ENCODE measurements at places on chromosomes 3 and 15. TPM values are rescaled to one million over a fixed set of nuclear protein-coding genes. Genes with fewer than 3 reads are reported as not detected.
A peak's percentile ranks its signal among the peaks of the same experiment; 100 is the strongest.

- DNase-seq = no peak
These were observed 22.2 kb downstream of the MESD start for GRCh38 chr15:80967451-80967850.

GRCh38 chr15:100114571-100114970 lies 227.2 kb downstream of the ADAMTS17 start:
- no peak for DNase-seq

DNA sequence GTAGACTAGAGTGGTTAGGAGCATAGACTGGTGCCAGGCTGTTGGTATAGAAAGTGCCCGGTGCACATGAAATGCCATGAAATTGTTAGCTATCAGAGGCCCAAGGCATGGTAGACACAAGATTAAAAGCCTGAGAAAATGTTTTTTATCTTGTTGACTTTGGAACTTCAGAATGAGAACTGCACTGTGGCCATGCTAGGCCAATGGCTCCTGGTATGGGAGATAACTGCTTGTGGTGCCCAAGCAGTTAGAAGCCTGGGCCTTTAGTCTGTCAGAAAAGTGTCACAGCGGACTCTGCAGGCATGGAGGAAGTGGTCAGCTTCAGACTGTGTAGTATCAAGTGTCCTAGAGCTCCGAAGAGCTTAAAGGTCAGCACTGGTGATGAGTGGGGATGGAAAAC lies 11.9 kb downstream of the FYCO1 start:
- no peak for DNase-seq

GRCh38 chr15:99134317-99134821 lies 29.5 kb downstream of the SYNM start:
- DNase-seq = no peak

DNA sequence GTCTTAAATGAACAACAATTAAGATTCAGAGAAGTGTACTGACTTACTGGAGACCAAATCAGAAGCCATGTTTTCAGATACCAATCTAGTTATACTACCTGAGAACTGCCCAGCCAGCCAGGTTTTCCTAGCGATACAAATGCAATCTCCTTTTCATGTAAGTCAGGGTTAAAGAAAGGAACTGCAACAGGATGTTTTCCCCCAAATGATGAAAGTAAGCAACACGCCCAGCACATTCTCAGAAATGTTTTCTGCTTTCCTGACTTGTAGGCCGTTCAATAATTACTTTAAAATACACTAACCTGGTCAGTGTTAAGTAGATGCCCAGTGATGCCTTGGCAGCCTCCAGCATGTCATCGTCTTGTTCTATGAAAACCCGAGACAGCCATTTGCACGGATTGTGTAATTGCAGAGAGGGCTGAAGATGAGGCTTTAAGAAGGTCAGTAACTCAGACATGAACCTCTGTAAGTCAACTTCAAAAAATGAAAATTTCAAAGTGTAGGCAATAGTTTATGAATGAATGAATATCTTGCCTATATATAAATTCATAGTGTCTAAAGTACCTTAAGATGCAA lies 30.3 kb downstream of the LINS1 start:
- peak; percentile 10 for DNase-seq

DNA sequence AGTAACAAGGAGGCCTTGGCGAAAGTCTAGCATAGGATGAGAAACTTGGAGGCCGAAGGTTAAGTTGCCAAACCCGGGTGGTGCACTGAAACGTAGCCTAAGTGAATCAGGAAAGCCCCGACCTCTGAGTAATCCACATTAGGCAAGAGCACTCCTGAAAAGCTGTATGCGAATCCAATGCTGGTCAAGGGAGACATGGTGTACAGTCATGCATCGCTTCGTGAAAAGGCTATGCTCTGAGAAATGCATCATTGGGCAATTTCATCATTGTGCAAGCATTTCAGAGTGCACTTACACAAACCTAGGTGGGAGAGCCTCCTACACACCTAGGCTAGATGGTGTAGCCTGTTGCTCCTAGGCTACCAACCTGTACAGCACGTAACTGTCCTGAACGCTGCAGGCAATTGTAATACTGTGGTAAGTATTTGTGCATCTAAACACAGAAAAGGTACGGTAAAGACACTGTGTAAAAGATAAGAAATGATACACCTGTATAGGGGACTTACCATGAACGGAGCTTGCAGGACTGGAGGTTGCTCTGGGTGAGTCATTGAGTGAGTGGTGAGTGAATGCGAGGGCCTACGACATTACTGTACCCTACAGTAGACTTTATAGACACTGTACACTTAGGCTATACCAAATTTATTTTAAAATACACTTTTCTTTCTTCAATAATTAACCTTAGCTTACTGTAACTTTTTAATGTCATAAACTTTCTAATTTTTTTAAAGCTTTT lies 222.5 kb downstream of the SHQ1 start:
- DNase-seq = no peak

DNA sequence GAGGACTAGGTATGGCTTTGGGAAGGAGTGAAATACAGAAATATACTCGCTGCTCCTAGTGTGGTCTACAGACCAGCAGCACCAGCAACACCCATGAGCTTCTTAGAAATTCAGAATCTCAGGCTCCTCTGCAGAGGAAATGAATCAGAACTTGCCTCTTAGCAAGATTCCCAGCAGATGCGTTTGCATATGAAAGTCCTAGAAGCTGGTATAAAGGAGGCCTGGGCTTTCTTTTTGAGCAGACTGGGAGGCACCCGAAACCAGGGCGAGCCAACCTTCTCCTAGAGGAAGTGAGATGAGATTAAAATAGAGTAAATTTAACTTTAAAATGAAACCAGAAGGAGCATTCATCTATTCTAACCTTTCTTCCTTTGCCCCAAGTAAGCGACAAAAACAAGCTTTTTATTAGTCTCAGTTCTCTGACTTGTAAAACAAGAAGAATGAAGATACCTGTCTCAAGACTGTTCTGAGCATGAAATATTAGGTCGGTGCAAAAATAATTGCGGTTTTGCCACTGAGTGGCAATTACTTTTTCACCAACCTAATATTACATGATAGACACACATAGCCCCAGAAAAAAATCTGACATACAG lies 140.0 kb downstream of the PDZRN3 start:
- DNase-seq = no peak

GRCh38 chr3:13894096-13894806 lies 14.4 kb upstream of the WNT7A start:
- DNase-seq = no peak

- DNase-seq = no peak
These were observed 76.1 kb downstream of the FAM174B start for GRCh38 chr15:92579486-92579885.

DNA sequence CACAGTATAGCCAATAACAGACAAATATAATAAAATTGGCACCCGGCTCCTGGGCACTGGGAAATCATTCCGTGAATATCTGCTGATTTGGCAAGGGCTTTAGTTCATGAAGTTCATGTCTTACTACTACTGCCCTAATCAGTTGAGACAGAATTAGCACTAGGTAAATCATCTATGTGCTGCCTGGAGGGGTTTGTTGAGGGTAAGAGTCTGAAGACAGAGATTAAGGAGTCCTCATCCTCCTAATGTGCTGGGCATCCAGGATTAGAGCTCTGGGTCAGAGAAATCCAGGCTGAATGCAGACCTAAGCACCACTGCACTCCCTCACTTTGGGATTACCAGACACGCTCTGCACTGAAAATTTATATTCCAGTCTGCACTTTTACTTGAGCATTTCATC lies 2.0 kb downstream of the SAMD7 start:
- DNase-seq = no peak

- DNase-seq = no peak
These were observed 5.7 kb downstream of the MORF4L1 start for GRCh38 chr15:78878356-78878755.

DNA sequence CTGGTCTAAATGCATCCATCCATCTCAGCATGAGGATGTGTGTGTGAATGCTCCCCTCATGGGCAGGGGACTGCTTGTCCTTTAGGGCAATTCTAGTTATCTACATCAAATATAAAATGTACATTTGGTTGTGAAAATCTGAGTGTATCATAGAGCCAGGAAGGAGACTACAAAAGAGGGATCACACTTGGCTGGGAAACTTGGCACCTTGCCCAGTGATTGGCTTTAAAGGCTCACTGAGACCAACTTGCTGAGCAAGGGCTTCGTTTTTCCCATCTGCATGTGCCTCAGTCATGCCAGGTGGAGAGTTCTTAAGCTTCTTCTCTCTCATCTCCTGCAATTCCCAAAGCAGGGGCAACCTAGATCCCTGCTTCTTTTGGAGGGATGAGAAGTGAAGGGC lies 5.2 kb downstream of the CAPN3 start:
- no peak for DNase-seq

GRCh38 chr3:185851046-185851445 lies 26.2 kb upstream of the IGF2BP2 start:
- no peak for DNase-seq

- DNase-seq = no peak
These were observed 35.9 kb downstream of the UNC13C start for GRCh38 chr15:54014067-54014655.

DNA sequence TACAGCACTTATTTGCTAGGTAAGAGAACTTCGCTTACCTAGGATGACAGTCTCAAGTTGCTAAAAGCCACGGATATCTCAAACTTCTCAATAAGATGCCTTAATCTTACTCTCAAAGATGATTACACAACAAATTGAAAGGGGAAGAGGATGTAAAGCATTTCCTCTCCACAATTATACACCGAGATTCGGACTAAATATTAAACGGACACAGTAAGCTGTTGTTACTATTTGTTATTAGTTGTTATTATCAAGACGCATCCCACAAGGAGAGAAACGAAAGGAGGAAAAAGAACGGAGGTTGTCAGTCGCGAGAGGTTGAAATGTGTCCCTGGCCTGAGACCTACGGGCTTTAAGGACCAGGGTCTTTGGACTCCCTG lies 660 bp downstream of the ZNF106 start:
- peak; percentile 41 for DNase-seq

DNA sequence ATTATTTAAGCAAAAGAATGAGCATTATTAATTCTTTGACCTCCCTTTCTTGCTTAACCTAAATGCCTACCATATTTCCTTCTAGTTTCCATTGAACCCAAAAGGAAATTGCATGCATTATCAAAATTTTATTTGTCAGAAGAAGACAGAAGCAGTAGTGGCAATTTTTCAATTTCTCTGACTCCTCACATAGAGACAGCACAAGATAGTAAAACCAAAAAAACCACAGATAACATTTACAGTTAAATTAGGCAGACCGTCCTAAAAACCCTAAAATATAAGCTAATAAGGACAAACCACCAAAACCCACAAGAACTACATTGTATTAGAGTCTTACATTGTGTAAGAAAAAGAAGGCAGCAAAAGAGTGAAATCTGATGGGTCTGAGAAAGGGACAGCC lies 27.1 kb downstream of the GOLGB1 start:
- DNase-seq = no peak

- DNase-seq = no peak
These were observed 29.7 kb downstream of the AMOTL2 start for GRCh38 chr3:134344560-134344959.

DNA sequence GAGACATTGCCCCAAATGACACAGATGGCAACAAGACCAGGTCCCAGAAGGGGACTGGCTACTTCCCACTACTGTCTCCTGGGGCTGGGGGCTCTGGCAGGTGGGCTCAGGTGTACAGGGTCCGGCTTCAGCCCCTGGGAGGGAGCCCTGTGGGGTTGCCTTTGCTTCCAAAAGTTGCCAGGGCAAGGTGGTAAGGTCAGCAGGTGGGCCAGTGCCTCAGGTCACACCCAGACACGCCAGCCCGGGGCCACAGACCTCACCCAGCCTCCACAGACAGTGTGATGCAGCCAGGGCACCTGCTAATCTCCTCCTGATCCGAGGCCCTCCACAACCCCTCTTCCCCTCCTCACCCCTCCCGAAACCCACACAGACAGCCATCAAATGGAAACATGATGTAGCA lies 7.5 kb downstream of the OXTR start:
- DNase-seq = no peak

GRCh38 chr15:93029214-93029835 lies 59.7 kb downstream of the RGMA start:
- no peak for DNase-seq

DNA sequence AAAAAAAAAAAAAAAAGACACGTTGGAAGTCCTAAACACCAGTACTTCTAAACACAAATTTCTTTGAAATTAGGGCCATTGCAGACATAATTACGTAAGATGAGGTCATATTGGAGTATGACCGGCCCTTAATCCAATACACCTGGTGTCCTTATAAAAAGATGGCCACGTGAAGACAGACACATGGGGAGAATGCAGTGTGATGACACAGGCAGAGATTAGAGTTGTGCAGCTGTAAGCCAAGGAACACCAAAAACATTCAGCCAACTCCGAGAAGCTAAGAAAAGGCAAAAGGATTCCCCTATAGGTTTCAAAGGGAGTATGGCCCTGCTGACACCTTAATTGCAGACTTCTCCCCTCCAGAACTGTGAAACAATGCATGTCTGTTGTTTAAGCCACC lies 379.0 kb upstream of the PDZRN3 start:
- DNase-seq = no peak

GRCh38 chr3:30713885-30714503 lies 107.6 kb downstream of the TGFBR2 start:
- no peak for DNase-seq

DNA sequence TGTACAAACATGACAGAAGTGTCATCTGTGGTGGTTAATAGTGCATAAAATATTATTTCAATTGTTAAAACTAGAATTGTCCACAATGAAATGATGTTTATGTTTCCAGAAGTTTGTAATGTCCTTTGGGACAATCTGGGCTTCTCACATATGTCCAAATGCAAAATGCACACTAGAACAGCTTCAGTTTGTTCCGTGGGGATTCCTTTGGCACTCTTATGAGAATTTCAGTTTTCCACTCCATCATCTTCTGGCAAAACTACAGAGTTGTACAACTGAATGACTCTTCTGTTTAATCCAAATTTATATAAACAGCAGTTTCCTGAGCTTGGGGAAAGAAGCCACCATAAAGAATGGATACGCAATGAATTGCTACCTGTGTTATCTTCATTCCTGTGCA lies 2.0 kb upstream of the OR5H6 start:
- DNase-seq = no peak

- no peak for DNase-seq
These were observed 11.8 kb downstream of the AAGAB start for GRCh38 chr15:67242708-67243111.

Gene MUC13
- not detected for total RNA-seq

Gene RNU5B-1
- total RNA-seq = 24.0 TPM

Gene PRR20G
- total RNA-seq = not detected

Gene PSTPIP1
- 233 TPM for total RNA-seq

Gene AGBL1
- total RNA-seq = not detected

Gene MOBP
- total RNA-seq = not detected

Gene DUOXA1
- 0.97 TPM for total RNA-seq

Gene ESYT3
- total RNA-seq = not detected

Gene DAZL
- total RNA-seq = not detected

Gene MYZAP
- 1.2 TPM for total RNA-seq

Gene RGMA
- not detected for total RNA-seq

Gene MKRN2OS
- total RNA-seq = not detected

Gene CLDN16
- total RNA-seq = not detected

Gene TGM5
- not detected for total RNA-seq

Gene GCSAM
- 42.1 TPM for total RNA-seq

Gene AADACL2
- not detected for total RNA-seq

Gene ZPLD1
- total RNA-seq = not detected

Gene FANCD2OS
- total RNA-seq = not detected

Gene AHSG
- not detected for total RNA-seq

Data from CD4-positive, alpha-beta memory T cell (primary cell).